ENCODE measurements at places on chromosomes 2 and 18.

GRCh38 chr2:153811516-153811915, 60.2 kb upstream of the GALNT13 start:
- H3K27me3 ChIP-seq: no peaks in the 10 kb centered on the region
- H3K4me3 ChIP-seq: no peak overlapping the region
- no peaks in the 10 kb centered on the region for H3K36me3 ChIP-seq
- no peaks in the 10 kb centered on the region for H3K4me1 ChIP-seq
- no peak for DNase-seq

DNA sequence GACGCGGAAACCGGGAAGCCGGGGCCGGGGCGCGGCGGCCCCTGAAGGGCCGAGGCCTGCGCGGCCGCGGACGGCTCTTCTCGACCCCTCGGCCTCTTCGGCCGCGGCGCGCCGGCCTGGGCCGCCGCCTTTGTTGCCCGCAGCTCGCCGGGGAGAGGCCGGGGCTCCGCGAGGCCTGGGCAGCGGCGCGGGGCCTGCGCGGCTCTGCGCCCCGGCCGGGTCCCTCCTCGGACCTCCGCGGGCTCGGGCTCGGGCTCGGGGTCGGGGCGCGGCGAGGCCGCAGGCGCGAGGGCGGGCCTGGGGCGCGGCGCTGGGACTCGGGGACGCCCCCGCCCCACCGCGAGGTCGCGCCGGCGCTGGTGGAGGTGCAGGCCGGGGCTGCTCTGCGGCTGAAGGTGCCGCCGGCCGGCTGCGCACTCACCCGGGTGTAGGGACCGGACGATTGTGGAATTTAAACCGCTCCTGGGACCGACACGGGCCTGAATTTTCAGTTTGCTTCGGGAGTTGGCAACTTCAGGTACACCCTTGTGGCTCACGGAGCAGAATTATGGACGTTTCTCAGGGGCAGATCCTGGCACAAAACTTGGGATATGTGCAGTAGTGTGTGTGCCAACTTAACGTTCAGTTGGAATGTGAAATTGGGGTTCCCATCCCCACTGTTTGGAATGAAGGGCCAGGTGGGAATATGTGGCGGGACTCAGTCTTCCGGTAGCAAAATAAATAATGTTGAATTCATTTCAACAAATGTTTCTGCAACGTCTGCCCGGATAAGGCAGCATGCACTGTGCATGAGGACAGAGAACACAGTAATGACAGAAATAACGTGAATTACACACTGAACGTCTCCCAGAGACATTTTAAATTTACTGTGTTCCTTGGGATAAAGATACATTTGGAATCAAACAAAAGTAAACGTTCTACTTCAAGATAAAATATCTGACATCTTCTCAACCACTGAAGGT, 787 bp downstream of the SOCS6 start:
- no peaks in the 10 kb centered on the region for H3K27me3 ChIP-seq
- H3K27ac ChIP-seq: peak overlapping the region; percentile 97
- H3K36me3 ChIP-seq: no peaks in the 10 kb centered on the region
- H3K4me3 ChIP-seq: peak overlapping the region; percentile 89
- peak; percentile 77 for DNase-seq

DNA sequence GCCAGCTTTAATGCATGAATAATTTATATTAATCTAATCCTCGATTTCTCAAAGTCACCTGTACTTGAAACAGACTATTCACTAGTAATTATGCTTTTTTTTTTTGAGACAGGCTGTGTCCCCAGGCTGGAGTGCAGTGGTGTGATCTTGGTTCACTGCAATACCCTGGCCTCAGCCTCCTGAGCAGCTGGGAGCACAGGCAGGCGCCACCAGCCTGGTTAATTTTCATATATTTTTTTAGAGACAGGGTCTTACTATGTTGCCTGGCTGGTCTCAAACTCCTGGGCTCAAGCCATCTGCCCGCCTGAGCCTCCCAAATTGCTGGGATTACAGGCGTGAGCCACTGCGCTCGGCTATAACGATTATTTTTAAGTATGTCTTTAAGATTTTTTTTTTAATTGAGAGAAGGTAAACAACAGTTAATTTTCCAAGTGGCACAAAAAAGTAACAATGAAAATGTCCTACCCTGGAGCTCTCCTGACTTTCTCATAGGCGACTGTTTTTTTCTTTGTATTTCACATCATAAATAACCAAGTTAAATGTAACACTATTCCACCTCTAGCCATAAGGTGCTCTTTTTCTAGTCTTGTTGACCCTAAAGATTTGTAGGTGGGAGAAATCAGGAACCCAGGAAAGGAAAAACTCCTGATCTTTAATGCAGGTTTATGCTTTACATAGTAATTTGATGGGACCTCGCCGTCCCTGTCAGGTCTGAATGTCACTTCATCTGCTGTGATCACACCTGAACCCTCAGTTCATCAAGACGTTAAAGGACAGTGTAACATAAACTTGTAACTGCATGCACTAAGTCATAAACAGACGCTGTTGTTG, 1.3 kb upstream of the ANKRD12 start:
- H3K36me3 ChIP-seq: no peaks in the 10 kb centered on the region
- DNase-seq: no peak
- peaks cover 14% of the 10 kb centered on the region for H3K4me1 ChIP-seq
- no peaks in the 10 kb centered on the region for H3K27me3 ChIP-seq

- no peaks in the 10 kb centered on the region for H3K4me1 ChIP-seq
- peak overlapping the region; percentile 86 for H3K27ac ChIP-seq
- no peaks in the 10 kb centered on the region for H3K27me3 ChIP-seq
- no peaks in the 10 kb centered on the region for H3K36me3 ChIP-seq
Observed at GRCh38 chr2:99140860-99141109, 722 bp upstream of the C2orf15 start.

GRCh38 chr18:3874125-3874524, 424.2 kb downstream of the TGIF1 start:
- H3K27ac ChIP-seq: no peak overlapping the region
- no peaks in the 10 kb centered on the region for H3K27me3 ChIP-seq
- H3K4me1 ChIP-seq: no peaks in the 10 kb centered on the region
- DNase-seq: no peak
- no peaks in the 10 kb centered on the region for H3K36me3 ChIP-seq

GRCh38 chr2:240095556-240096523, 40.3 kb downstream of the COPS9 start:
- no peak overlapping the region for H3K4me3 ChIP-seq
- no peak overlapping the region for H3K27ac ChIP-seq
- no peaks in the 10 kb centered on the region for H3K4me1 ChIP-seq
- no peaks in the 10 kb centered on the region for H3K36me3 ChIP-seq
- no peak for DNase-seq

GRCh38 chr2:165794536-165794928, 485 bp upstream of the GALNT3 start:
- peak; percentile 60 for DNase-seq
- no peaks in the 10 kb centered on the region for H3K4me1 ChIP-seq
- no peaks in the 10 kb centered on the region for H3K36me3 ChIP-seq
- H3K4me3 ChIP-seq: peak overlapping the region; percentile 62

GRCh38 chr2:168072626-168073303, 174.6 kb downstream of the STK39 start:
- no peak overlapping the region for H3K27ac ChIP-seq
- H3K27me3 ChIP-seq: no peaks in the 10 kb centered on the region
- no peaks in the 10 kb centered on the region for H3K4me1 ChIP-seq
- no peaks in the 10 kb centered on the region for H3K36me3 ChIP-seq
- no peak overlapping the region for H3K4me3 ChIP-seq
- DNase-seq: no peak

- no peaks in the 10 kb centered on the region for H3K27me3 ChIP-seq
- no peaks in the 10 kb centered on the region for H3K36me3 ChIP-seq
- no peak overlapping the region for H3K4me3 ChIP-seq
- no peak for DNase-seq
- H3K4me1 ChIP-seq: peaks cover 47% of the 10 kb centered on the region
Observed at GRCh38 chr2:239331560-239331959, 69.3 kb downstream of the HDAC4 start.

GRCh38 chr18:61400016-61400635, 66.9 kb downstream of the CDH20 start:
- peaks cover 4% of the 10 kb centered on the region for H3K4me1 ChIP-seq

DNA sequence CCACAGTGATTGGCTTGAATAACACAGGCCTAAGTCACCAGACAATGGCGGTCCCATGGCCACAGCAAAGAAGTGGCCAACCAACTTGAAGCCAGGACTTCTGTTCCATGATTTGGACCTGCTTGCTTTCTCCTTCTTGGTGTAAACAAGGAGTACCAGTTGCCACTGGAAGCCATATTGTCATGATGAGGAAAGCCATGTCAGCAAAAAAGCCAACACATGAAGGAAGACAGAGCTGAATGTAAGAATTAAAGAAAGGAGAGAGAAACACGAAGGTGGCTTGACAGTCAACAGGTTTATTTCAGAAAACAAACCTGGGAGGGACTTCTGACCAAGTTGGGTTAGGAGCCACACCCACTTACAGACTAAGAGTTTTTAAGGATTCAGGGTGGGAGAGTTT, 32.3 kb upstream of the REV1 start:
- no peaks in the 10 kb centered on the region for H3K36me3 ChIP-seq
- no peak overlapping the region for H3K27ac ChIP-seq
- no peaks in the 10 kb centered on the region for H3K4me1 ChIP-seq
- DNase-seq: no peak

DNA sequence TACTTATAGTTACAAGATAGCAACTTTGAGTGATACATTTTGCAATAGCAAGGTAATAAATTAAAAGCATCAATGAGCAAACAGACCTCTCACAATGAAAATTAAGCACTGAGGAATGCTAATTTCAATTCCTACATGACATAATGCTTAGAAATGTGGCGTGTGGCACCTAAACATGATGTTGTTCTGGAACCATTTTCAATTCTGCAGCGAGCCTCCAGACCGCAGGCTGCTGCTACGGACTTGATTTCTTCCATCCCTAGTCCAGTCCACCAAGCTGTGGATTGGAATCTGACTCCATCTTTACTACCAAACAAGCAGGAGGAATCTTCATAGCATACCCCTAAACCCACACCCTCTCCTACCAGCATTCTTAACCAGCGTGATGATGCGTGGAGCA, 58.7 kb upstream of the ZNF397 start:
- H3K27ac ChIP-seq: no peak overlapping the region
- H3K36me3 ChIP-seq: no peaks in the 10 kb centered on the region
- no peak for DNase-seq

GRCh38 chr18:55233857-55234256, 274.6 kb upstream of the CCDC68 start:
- no peaks in the 10 kb centered on the region for H3K36me3 ChIP-seq
- no peak overlapping the region for H3K27ac ChIP-seq
- H3K4me3 ChIP-seq: no peak overlapping the region
- H3K4me1 ChIP-seq: peaks cover 3% of the 10 kb centered on the region
- DNase-seq: no peak

- no peak overlapping the region for H3K4me3 ChIP-seq
- H3K27me3 ChIP-seq: no peaks in the 10 kb centered on the region
- H3K27ac ChIP-seq: no peak overlapping the region
- H3K36me3 ChIP-seq: no peaks in the 10 kb centered on the region
Observed at GRCh38 chr2:143689541-143689940, 560.3 kb downstream of the ARHGAP15 start.

GRCh38 chr2:234292205-234292961, 204.5 kb downstream of the ARL4C start:
- no peaks in the 10 kb centered on the region for H3K36me3 ChIP-seq
- no peaks in the 10 kb centered on the region for H3K4me1 ChIP-seq
- H3K27me3 ChIP-seq: no peaks in the 10 kb centered on the region
- no peak overlapping the region for H3K4me3 ChIP-seq
- H3K27ac ChIP-seq: no peak overlapping the region
- DNase-seq: no peak

GRCh38 chr2:48824116-48824515, 68.6 kb upstream of the LHCGR start:
- no peak for DNase-seq
- no peak overlapping the region for H3K4me3 ChIP-seq
- no peak overlapping the region for H3K27ac ChIP-seq
- H3K4me1 ChIP-seq: peaks cover 5% of the 10 kb centered on the region

- no peaks in the 10 kb centered on the region for H3K36me3 ChIP-seq
- H3K4me1 ChIP-seq: no peaks in the 10 kb centered on the region
- no peaks in the 10 kb centered on the region for H3K27me3 ChIP-seq
- no peak overlapping the region for H3K4me3 ChIP-seq
Observed at GRCh38 chr2:180519276-180519675, 461.1 kb upstream of the UBE2E3 start.

DNA sequence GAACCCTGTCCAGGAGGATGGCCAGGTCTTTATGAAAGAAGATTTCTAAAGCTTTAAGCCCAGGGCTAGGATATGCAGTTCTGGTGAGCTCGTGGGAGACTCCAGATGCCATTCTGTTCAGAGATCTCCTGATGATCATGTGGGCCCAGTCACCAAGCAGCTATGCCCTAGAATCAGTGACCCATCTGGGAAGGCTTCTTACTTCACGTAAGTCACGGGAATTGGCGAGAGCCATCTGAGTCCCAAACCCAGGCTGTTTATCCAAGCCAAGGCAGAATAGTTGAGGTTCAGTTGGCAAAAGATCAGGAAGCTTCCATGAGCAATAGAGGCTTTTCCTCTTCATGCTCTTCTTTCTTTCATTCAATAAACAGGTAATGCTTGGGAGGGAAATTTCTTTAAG, 23.9 kb downstream of the ANTXR1 start:
- H3K4me3 ChIP-seq: no peak overlapping the region
- no peak overlapping the region for H3K27ac ChIP-seq
- no peak for DNase-seq
- no peaks in the 10 kb centered on the region for H3K27me3 ChIP-seq

- H3K27ac ChIP-seq: no peak overlapping the region
- H3K27me3 ChIP-seq: no peaks in the 10 kb centered on the region
- no peaks in the 10 kb centered on the region for H3K36me3 ChIP-seq
- no peak for DNase-seq
- no peaks in the 10 kb centered on the region for H3K4me1 ChIP-seq
Observed at GRCh38 chr18:45935591-45936335, 31.4 kb downstream of the EPG5 start.

DNA sequence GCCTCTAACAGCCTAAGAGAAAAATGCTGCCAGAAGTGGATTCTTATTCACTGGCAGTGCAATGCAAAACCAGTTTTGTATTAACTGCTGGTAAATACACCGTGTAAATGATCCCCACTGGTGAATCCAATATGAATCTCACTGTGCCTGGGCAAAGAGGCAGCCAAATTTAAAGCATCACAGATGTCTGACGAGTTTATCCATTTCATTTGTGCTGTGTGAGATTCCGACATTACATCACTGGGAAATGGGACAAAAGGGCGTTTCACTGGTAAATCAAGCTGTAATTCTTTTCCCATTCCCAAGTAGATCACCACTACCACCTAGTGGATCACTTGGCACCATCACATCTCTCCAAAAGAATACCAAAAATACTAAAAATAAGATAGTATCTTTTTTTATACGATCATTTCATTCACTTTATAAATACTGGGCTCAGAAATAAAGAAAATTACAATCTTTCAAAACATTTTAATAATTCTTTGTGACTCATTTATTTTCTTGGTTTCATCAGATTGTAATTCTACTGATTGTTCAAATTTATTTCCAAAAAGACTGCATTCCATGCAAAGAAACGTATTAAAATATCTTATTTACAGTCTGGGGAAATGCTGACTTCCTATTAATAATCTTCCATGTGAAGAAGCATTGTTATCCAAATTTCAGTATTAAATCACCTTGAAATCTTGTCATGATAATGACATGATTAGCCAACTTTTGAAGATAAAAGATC, 125.6 kb downstream of the GRB14 start:
- H3K4me3 ChIP-seq: no peak overlapping the region
- no peaks in the 10 kb centered on the region for H3K4me1 ChIP-seq
- no peaks in the 10 kb centered on the region for H3K36me3 ChIP-seq
- no peak overlapping the region for H3K27ac ChIP-seq
- peak; percentile 42 for DNase-seq

GRCh38 chr2:135327146-135327545, 203.9 kb downstream of the ZRANB3 start:
- H3K36me3 ChIP-seq: no peaks in the 10 kb centered on the region
- H3K27ac ChIP-seq: no peak overlapping the region
- H3K27me3 ChIP-seq: no peaks in the 10 kb centered on the region
- no peaks in the 10 kb centered on the region for H3K4me1 ChIP-seq

- peaks cover 9% of the 10 kb centered on the region for H3K4me1 ChIP-seq
- no peak for DNase-seq
- H3K27ac ChIP-seq: no peak overlapping the region
Observed at GRCh38 chr2:120036145-120036544, 23.3 kb downstream of the EPB41L5 start.
